ENCODE measurements at places on chromosomes 7 and 10.

DNA sequence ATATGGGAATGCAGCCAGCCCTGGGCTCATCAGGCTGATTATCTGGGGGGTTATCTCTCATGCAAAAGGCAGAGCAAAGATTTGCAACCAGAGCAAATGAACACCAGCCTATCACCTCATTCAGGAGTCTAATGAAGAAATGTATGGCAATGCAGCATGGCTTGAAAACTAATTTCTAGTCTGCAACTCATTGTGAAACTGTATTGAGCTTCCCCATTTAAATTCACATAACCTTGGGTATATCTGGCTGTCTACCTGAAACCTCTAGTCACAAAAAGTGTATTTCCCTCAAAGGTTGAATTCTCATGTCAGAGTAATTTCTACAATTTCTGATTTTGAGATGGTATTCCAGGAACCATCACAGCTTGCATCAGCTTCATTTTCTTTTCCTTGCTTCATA is 240.0 kb downstream of the SDHAF3 start:
- DNase-seq = no peak

DNA sequence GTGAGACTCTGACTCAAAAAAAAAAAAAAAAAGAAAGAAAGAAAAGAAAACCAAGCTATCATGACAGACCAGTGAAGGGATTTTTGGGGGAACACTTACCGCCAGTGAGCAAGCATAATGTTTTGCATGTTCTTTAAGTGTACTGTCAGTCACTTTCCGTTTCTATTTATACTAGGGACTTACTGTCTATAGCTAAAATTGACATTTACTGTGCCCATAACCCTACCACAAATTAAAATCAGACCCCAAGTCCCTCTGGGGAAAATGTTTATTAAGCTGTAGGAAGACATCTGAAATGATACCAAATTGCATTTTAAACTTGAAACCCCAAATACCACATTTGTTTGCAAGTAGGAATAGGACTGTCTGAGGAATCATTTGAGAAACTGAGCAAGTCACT is 252.8 kb downstream of the TRIL start:
- DNase-seq = no peak

DNA sequence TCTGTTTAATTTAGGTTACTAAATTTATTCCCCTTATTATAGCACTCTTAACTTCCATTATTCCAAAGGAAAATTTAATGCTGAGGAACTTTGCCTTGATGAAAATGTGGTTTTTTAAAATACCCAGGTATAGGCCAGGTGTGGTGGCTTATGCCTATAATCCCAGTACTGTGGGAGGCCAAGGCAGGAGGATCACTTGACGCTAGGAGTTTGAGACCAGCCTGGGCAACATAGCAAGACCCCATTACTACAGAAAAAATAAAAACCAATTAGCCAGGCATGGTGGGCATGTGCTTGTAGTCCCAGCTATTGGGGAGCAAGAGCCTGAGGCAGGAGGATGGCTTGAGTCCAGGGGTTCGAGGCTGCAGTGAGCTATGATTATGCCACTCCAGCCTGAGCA is 32.4 kb downstream of the TMEM243 start:
- no peak for DNase-seq

GRCh38 chr7:141944811-141945210 is 2.0 kb downstream of the CLEC5A start:
- no peak for DNase-seq

- no peak for DNase-seq
Observed at GRCh38 chr10:12579954-12580858, 230.9 kb downstream of the CAMK1D start.

DNA sequence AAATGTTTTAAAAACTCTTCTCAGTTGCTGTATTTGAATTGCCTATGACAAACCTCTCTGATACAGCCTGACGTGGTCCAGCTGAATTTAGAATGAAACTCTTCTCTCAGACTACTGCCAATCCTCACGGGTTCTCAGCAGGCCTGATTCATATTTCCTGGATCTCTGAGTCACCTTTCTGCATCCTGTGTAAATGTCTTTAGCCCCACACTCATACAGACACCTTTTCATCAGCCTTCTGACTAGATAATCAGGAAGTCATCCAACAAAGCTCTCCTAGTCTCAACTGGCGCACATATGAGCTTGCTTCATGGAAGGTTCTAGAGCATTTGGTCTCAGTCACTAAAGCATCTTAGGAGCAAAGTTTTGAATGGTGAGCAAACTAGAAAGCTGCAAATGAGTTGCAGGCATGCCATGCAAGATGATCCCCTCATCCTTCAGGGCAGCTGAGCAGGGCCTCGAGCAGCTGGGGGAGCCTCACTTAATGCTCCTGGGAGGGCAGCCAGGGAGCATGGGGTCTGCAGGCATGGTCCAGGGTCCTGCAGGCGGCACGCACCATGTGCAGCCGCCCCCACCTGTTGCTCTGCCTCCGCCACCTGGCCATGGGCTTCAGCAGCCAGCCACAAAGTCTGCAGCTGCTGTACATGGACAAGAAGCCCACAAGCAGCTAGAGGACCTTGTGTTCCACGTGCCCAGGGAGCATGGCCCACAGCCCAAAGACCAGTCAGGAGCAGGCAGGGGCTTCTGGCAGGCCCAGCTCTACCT is 182.8 kb downstream of the ARHGAP12 start:
- DNase-seq = no peak

DNA sequence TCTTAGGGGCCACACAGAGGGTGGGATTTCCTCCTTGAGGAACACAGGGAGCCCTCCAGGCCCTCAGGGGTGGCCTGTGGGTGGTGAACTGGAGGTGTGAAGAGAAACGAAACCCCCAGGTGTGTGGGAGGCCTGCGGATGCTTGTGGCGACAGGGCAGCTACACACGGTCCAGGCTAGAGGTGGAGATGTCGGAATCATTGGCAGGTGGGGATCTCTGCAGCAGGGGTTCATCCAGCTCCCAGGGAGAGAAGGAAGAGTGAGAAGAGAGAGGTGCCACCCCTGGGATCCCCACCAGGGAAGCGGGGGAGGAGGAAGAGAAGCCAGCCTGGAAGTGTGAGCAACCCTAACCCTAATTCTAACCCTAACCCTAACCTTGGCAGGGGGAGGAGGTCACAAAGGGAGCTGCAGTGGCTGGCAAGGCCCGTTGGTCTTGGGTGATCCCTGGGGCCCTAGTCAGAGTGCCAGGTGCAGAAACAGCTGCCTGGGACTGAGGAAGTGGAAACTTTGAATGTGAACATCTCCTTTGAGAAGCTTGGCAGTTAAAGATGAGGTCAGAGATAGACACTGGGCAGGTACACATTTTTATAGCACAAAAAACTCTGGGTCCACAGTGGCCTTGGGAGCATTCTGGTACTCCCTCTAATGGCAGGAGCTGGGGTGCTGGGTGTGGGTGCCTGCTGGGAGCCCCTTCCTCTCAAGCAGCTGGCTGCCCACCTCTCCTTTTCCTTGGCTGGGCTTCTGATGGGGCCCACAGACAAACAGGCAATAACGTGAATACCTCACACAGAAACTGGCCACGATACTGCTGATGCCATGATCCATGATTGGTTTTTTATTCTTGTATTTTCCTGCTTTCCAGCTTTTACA is 6.8 kb upstream of the AEBP1 start:
- no peak for DNase-seq

DNA sequence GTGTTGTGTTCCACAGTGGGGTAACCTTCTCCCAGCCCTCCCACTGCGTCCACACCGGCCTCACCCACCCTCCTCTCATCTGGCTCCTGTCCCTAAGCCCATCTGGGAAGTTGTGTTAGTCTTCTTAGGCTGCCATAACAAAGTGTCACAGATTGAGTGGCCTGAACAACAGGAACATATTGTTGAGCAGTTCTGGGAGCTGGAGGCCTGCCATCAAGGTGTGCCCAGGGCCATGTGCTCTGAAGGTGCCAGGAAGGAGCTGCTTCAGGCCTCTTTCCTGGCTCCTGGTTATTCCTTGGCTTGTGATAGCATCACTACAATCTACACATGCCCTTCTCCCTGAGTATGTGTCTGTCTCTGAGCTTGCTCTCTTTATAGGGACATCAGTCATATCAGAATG is 327.6 kb upstream of the COBL start:
- no peak for DNase-seq

DNA sequence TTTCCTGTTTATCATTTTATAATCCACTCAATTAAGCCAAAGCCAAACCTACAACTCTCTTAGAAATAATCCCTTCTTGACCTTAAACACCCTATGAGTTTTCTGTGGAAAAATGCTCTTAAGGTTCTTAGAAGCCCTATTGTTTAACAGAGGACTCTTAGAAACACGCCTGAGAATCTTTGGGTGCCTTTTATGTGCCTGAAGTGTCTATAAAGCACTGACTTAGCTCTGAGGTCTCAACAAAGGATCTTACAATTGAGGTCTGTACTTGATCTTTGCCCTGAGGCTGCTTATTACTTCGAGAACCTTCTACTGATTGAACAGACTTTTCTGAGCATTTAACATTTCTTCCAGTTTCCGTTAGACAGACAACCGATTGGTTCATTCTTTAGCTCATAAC is 353.3 kb upstream of the SORCS1 start:
- no peak for DNase-seq

- DNase-seq = no peak
Observed at GRCh38 chr10:45427970-45428366, 54.0 kb downstream of the ALOX5 start.

DNA sequence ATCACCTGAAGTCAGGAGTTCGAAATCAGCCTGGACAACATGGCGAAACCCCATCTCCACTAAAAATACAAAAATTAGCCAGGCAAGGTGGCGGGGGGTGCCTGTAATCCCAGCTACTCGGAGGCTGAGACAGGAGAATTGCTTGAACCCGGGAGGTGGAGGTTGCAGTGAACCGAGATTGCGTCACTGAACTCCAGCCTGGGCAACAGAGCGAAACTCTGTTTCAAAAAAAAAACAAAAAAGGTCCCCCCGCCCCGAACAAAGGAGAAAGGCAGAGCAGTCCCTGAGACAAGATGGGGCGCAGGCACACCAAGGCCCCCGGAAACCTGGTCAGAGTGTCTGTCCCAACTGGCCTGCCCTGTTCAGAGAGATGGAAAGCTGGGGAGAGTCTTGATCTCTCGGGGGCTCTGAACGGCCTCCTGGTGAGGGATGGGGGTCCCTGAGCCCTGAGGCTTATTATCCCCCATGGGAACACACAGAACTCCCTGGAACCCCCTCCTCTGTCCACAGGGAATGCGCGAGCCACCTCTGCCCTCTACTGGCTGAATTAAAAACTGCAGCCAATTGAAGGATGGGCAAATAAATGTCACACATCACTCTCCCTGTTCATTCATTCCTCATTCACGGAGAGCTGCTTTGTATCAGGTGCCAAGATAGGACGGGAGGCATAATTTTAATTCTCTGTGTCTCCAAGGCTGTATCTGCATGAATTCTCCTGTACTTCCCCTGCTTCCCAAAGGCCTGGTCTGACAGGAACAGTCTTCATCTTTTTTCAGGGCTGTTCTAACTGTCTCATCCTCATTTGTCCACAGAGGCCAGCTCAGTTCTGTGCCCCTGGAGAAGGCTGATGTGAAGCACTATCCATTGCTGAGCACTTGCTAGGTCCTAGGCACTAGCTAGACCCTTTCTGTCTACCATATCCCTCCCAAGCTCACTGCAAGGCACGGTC is 28.9 kb downstream of the MAT1A start:
- DNase-seq = no peak

GRCh38 chr7:14590206-14590605 is 312.3 kb downstream of the DGKB start:
- no peak for DNase-seq

DNA sequence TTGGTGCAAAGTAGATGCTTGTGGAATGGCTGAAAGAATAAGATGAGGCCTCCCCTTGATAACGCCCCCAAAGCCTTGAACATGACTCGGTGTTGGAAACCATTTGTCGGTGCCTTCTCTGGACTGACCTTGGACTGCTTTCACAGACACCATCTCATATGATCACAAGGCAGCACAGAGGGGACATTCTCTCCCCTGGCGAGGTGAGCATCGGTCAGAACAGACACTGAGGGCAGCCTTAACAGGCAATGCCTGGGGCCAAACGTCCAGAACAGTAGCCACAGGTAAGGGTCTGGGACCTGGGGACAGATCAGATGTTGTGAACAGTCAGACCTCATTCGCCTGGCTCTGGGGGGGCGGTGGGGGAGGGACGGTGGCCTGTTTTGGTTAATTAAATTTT is 2.8 kb upstream of the TRRAP start:
- DNase-seq = no peak

GRCh38 chr10:50422259-50422658 is 170.9 kb upstream of the ASAH2 start:
- DNase-seq = no peak

DNA sequence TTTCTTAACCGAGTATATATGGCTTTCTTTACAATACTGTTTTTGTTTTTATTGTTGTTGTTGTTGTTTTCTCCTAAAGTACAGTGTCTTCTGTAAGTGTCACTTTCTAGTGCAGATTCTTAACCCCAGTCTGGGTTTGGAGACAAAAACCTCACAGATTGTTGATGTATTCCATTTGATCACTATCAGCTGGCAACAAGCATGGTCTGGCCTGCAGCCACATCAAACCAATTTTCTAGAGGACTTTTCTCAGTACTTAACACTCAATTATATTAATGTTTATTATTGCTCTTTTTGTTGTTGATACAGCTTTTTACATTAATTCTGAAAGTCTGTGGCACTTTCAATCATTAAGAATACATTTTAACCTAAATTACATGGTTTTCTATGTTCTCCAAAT is 17.1 kb downstream of the LRRN3 start:
- no peak for DNase-seq

- no peak for DNase-seq
Observed at GRCh38 chr7:150923196-150923595, 54.9 kb downstream of the KCNH2 start.

GRCh38 chr7:36283181-36283580 is 106.5 kb upstream of the ANLN start:
- DNase-seq = no peak

DNA sequence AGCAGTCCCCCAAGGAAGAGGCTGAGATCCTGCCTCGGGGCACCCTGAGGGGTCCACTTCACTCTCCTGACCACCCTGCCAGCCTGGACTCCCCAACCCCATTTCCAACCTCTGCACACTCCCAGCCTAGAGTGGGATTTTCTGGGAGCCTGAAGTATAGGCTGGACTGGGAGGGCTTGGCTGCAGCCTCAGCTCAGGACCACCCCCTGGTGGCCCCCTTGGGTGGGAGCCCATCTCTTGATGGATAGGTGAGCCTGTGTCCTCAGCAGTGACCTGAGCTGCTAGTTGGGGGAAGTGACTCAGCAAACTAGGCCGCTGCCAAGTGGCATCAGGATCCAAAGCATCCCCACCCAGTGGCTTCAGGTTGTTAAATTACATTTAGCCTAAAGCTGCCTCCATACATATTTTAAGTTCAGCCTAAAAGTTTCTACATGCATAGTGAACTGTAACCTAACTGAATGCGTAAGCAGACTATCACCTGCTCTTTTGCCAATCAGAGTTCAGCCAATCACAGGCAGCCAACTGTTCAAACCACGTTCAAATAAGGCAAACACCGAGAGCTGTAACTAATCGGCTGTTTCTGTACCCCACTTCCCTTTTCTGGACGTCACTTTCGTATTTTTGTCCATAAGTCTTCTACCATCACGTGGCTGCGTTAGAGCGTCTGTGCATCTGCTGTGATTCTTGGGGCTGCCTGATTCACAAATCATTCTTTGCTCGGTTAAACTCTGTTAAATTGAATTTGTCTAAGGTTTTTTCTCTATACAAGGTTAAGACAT is 144.0 kb downstream of the PLPP4 start:
- no peak for DNase-seq
